ENCODE measurements at places on chromosomes 11 and 22.

- no peak for DNase-seq
These were observed at the start of gene TLCD5 for GRCh38 chr11:120324932-120325810. Gene TLCD5 (plus strand): TSS chr11:120325299. CDS start chr11:120327442, 2,143 bp downstream.

- DNase-seq, result no peak
These were observed 98.1 kb downstream of the ATXN10 start for GRCh38 chr22:45769569-45770210.

GRCh38 chr11:95378789-95379188, 147.8 kb upstream of the SESN3 start:
- DNase-seq, result no peak

DNA sequence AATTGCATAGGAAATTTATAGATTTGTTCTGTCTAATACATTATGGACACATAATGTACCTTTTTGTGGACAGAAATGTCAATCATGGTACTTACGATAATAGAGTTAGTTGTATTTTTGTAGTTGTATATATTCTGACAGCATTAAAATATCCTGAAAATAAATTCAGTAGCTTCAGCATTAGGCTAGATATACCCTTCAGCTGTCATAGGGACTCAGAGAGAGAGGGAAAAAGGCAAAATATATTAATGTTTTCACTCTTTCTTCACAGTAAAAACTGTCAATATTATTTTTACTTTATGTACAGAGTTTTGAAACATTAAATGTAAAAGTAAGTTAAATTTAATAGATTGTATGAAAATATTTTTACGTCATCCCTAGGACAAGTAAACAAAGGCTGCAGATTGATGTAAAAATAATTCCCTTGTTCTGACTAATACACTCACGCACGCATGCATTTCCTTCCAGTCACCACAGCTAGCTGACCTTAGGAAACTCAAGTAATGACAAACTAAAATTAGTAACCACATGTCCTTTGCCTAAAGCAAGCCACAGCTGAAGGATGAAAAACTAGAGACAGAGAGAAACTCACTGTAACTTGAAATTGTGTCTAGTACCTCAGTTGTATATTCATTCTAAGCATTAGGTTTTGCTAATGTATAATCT, 104.7 kb upstream of the CARD18 start:
- DNase-seq, result no peak

DNA sequence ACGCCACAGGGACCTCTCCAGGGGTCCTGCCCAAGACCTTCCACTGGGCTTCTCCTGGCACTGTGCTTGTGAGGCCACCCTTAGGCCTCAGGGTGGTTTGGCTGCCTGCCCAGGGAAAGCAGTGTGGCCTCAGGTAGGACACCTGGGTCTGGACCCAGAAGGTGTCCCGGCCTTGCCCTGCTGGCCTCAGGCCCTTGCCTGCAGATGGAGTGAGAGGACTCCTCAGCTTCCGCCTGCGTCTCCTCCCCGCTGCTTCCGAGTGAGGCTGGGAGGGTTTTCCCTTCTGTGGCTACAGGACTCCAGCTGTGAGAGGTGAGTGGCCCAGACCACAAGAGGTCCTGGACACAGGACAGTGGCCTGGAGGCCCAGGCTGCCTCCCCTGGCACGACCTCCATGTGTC, 60.4 kb downstream of the WNT7B start:
- DNase-seq, result no peak

- DNase-seq, result no peak
These were observed 38.8 kb downstream of the MARK2 start for GRCh38 chr11:63877658-63878241.

DNA sequence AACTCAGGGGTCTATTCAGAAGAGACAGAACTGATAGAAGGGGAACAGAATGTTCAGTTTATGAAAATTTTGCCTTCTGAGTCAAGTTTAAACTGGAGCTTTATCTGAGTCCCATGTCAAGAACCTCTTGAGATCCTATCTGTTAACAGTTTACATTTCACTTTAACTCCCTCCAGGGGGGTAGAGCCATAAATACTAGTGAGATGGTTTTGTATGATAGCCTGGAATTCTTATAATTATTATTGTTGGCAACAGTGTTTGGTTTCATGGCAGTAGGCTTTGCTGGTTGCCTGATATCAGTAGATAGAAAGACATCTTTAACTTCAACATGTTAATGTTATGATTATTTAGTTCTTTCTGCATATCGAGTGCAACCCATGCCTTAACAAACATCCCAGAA, 498.5 kb downstream of the INSC start:
- DNase-seq, result no peak

DNA sequence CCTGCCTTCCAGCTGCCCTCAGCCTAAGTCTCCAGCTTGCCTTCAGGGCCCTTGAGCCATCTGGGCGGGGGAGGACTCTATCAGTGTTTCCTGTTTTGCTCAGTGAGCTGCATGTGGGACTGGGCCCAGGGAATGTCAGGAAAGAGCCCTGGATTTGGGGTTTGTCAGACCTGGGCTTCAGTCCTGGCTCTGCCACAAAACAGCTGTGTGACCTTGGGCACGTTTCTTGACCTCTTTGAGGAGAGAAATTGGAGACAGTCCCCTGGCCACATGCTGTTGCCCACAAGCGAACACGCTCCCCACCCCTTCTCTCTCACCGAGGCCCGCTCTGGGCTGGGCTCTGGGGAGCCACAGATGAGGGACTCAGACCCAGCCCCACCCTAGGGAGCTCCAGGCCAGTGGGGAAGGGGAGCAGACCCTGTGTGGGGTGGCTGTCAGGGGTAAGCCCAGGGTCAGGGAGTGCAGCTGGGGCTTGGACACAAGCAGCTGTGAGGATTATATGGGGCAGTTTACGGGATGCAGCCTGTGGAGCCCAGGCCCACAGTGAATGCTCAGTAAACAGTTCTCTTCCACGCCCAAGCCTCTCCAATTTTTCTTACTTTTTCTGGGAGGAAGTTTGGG, 12.3 kb downstream of the MYO7A start:
- no peak for DNase-seq

DNA sequence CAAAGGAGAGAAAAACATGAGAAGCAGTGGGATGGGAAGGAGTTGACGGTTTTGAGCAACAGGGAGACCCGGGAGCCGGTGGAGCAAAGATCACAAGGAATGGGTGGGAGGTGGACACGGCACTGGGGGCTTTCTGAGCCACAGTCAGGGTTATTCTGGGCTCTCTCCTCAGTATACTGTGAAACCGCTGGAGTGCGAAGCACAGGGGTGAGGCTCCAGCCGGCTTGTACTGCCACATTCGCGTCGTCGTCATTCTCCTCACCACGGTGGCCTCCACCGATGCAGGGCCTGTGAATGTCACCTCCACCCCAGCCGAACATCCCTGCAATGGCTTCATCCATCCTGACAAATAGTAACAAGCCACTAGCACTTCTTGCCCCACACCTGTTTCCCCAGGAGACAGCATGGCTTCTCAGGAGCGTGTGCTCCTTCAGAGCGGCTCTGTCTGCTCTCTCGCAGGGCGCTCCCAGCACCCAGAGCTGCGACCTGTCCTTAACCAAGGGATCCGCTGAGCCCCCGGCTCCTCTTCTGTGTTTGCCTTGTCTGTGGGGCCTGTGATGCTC, 1165.3 kb downstream of the TBC1D22A start:
- DNase-seq, result no peak

DNA sequence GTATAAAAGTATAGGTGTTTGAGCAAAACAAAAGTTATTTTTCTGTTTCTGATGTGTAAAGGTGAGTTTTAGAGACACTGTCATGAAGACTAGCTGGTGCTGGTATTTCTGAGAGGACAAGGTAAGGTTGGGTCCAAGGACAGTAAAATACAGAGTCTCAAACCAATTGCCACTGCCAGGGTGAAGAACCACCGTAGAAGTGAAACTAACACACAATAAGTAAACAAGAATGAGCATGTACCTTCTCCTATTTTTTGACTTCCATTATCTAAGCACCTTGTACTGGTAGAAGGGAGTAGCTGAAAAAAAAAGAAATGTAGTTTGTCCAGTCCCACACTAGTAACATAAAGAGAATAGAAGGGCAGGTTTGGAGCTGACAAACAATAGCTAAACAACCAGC, 117.3 kb downstream of the TTC28 start:
- no peak for DNase-seq

GRCh38 chr22:24176630-24177029, 4.7 kb upstream of the SUSD2 start:
- no peak for DNase-seq

- DNase-seq, result no peak
These were observed 682.6 kb downstream of the KCNA4 start for GRCh38 chr11:29333993-29334775.

DNA sequence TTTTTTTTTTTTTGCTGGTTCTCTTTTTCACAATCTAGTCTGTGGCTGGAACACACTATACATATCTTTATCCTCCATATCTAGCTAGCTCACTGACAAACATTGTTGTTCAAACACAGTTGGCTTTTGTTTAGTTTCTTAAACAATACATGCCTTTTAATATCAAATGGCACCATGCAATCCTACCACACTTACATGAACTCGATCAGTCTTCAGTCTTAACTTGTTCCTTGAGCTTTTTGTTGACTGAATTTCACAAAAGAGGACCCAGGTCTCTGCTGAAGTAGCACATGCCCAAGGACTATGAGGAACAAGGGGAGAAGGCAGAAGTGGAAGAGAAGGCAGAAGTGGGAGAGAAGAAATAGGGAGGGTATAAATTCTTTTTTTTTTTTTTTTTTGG, 25.5 kb downstream of the TMEM123 start:
- no peak for DNase-seq

- no peak for DNase-seq
These were observed 86.6 kb downstream of the EHF start for GRCh38 chr11:34707462-34707840.

DNA sequence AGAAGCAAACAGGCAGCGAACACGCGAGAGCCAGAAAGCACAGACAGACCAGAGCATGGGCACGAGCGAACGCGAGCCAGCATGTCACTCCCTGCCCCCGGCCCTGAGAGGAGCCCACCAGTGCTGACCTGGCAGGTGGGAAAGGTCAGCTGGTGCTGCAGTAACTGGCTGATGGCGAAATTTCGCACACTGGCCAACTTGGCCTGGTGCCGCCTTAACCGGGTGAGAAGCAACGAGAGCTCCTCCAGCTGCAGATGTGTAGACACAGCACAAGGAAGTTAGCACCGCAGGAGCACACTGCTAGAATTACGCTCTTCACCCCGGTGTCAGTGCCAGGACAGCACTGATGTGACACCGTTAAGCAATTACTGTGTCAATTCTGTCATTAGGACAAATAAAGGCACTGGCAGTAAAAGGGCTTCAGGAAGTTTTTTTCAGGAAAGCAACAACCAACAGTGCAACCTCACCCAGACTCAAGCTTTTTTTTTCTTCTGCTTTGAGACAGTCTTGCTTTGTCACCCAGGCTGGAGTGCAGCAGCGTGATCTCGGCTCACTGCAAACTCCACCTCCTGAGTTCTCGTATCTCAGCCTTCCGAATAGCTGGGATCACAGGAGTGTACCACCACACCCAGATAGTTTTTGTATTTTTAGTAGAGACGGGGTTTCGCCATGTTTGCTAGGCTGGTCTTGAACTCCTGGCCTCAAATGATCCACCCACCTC, 76.8 kb downstream of the C11orf58 start:
- no peak for DNase-seq

- no peak for DNase-seq
These were observed 47.2 kb downstream of the KCNQ1OT1 start for GRCh38 chr11:2652333-2653197.

DNA sequence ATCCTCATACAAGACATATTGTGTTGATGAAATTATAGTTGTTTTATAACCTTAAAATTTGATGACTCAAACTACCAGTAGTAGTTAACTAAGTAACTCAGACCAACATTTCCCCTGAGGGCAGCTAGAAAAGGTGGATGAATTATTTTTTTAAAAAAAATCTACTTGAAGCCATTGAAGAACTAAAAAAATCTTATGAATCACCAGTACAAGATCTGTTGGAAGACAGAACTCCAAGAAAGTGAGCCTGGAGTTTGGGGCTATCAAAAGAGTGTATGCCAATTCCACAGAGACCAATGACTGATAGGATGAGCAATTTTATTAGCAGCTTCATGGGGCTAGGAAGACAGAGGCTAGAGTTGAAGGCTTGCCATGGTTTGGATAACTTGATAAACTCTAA, 72.4 kb downstream of the CYP2R1 start:
- no peak for DNase-seq

- DNase-seq, result no peak
These were observed 8.0 kb upstream of the CAVIN3 start for GRCh38 chr11:6328321-6328720.

DNA sequence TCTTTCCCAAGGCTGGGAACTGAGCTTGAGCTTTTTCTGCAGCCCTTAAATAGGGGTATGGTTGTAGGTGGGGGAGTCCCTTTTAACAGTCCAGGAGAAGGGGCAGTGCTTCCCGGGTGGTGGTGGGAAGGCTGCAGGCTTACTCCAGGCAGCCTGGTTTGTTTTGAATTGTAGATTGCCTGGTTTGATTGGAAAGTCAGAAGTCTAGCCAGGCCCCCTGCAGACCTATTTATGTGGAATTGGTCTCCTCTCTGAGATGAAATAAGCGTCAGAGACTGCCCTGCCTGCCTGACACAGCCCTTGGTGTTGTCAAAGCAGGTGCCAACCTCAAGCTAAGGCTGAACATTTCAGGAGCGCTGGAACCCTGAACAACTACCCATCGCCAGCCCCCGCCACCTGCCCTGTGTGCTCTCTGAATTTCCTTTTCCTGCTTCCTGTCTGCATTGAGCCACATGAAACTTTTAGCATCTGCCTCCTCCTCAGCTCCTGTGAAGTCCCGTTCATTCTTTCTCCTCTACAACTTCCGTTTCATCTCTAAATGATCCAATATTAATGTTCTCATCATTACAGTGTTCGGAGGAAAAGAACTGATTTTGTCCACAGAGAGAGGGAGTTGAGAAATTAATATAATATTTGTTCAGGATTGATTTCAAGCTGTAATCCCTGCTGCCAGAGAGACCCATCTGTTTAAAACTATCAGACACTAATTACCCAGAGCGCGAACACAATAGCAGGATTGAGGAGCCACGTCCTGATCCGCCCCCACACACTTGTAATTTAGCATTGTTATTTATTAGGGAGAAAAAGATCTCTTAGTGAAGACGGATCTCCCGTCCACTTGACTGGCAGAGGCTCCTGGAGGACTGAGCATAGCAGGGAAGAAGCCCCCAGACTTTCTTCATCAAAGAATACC, 136.5 kb downstream of the TRIM29 start:
- DNase-seq, result no peak

DNA sequence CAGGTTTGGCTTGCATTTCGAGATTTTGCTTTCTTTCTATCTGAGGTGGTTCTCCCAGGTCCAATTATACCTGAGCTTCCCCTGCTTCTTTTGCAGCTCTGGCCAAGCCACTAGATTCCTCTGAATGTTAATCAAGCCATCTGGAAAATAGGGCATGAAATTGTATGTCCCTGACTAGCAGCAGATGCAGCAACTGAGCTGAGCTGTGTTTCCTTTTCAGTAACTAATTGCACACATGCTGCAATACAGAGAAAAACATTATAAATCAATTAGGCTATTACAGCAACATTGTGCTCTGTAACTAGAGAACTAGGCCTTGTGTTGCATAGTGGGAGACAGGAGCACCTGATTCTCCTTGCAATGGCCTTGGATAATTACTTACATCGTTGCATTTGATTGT, 408.3 kb downstream of the ETS1 start:
- no peak for DNase-seq

- DNase-seq, result no peak
These were observed 12.5 kb downstream of the CBX7 start for GRCh38 chr22:39139933-39140332.

GRCh38 chr11:124493016-124493655, 47.6 kb upstream of the OR8B8 start:
- DNase-seq, result no peak

All from activated CD8-positive, alpha-beta memory T cell treated with anti-CD3 and anti-CD28 coated beads for 4 hours (primary cell).